Hematopoietic multipotent progenitor cell (in vitro differentiated cells): ENCODE measurements at places on chromosomes 2 and 18. TPM values are rescaled to one million over a fixed set of nuclear protein-coding genes. Genes with fewer than 3 reads are reported as not detected.

DNA sequence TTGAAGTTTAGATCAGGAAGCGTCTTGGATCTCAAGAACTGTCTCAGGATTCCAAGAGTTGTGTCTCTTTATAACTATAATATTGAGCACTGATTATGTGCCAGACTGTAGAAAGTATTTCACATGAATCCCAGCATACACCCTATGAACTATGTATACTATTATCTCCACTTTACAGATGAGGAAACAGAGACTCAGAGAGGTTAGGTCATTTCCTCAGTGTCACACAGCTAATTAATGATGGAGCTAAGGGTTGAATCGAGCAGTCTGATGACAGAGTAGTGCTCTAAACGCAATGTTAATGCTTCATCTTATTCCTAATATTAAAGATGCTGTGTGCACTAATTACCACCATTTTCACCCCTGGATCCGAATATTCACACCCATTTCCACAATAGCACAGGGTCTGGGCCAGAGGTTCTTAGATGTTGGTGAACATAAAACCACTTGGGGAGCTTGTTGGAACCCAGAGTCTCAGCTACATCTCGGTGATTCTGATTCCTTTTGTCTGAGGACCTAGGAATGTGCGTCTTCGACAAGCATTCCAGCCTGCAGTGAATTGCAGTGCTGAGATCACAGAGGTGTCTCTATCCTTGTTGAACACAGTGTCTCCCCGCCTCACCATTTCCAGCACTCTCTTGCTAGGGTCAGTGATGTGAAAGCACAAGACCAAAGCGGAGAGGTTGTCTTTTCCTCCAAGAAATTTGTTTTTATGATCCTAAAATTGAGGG is 213.8 kb downstream of the SP3 start:
- DNase-seq, result no peak

DNA sequence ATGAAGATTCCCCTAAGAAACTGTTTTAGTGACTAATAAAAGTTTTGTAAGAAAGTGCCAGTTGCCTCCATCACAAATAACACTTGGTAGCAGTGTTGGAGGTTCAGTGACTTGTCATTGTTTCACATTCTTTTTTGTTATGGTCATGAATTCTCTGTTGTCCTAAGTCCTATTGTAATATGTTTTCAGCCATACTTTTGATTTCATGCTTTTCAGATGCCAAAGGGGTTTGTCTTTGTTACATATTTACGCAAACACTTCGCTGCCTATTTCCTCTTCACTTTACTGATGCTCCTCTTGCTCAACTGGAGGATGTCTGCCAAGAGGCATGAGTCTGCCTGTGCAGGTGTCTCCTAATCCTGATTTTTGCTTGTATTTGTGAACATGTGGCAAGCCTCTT is 66.6 kb downstream of the PHLPP1 start:
- no peak for DNase-seq

- no peak for DNase-seq
Measured at GRCh38 chr2:56473524-56473923, 289.7 kb downstream of the CCDC85A start.

DNA sequence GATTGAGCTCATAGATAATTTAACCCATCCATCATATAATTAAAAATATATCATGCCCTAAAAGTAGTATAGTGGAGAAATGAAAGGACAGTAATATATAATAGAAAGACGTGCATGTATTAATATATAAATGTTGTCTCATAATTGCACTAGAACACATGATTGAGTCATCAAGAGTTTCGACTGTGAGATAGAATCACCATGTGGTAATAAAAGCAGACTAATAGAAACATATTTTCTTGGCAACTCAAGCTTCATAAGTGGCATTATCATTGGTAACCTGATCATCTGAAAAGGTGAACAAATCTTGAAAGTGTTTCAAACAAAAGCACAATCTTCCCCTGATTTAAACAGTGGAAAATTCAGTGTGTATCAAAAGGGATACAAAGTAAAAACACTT is 188.8 kb downstream of the CYRIA start:
- DNase-seq, result no peak

Gene FAM237A
- not detected for total RNA-seq

Gene INHBB
- total RNA-seq, result under 0.01 TPM
